NCI-H1417 treated with DMSO at 0.1 percent for 48 hours (cell line): ENCODE measurements at places on chromosomes 7 and 10.

DNA sequence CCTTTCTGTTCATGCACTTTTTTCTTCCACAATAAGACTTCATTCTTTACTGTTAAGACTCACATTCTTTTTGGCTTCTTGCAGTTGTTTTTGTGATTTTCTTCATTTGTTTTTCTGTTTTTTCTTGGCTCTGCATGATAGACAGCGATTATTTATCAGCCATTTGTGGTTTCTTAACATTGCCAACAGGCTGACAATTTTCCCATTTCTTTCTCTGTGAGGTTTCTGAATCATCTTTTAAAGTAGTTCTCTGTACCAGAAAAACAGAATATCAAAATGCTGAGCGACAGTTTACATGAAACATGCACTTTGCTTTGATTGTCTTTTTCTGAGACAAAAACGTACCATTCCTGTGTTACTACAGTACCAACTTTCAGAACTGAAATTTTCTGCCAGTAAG is 334.2 kb upstream of the MAGI2 start:
- DNase-seq, result no peak

GRCh38 chr10:114682532-114682931 is 24.5 kb upstream of the ABLIM1 start:
- DNase-seq, result no peak

GRCh38 chr7:108299251-108299973 is 156.8 kb downstream of the NRCAM start:
- no peak for DNase-seq

DNA sequence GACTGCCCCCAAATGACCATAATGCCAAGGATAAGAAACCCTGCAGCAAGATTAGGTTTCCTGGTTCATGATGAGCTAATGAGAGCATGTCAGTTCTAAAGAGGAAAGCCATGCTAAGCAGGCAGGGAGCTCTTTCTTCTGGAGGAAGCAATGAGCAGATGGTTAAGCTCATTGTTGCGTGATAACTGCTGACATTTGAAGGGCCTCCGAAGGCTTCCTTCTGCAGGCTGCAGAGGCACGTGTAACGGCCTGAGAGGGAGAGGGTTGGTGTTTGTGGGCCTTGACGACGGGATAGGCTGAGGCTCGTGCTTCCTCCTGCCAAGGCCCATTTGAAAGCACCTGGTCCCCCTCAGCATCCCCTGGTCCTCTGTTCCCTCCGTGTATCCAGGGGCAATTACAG is 63.5 kb upstream of the BTBD16 start:
- DNase-seq, result no peak

DNA sequence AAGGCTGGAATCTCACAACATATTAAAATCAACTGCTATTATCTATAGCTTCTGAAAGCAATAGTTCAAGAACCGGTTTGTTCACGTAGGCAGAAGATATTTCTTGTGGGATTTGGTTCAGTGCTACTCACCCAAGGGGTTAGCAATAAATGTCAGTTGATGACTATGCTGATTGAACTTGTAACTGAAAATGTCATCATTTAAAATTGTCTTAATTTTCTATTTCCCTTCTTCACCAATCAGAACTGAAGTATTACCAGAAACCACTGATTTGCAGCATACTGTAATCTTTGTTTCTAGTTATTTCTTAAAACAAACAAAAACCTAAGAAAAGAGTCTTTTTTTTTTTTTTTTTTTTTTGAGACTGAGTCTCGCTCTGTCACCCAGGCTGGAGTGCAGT is 46.1 kb downstream of the CPEB3 start:
- DNase-seq, result no peak

DNA sequence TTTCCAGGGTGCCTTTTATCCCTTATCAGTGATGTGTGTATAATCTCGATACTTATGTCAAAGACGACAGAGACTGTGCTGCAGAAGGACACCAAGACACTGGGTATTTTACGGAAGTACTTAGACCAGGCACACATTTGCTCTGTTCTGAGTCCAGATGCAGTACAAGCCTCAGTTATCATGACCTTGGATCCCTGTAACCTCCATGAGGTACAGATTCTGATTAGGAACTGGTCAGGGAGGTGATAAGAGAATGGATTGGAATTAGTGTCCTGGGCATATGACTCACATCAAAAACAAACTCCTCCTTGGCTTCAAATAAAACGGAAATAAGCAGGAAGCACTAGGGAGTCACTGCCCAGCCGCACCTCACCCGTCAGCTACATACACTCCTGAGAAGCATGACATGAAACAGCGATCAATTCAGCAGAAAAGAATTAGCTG is 146.5 kb downstream of the SFMBT2 start:
- DNase-seq, result no peak

DNA sequence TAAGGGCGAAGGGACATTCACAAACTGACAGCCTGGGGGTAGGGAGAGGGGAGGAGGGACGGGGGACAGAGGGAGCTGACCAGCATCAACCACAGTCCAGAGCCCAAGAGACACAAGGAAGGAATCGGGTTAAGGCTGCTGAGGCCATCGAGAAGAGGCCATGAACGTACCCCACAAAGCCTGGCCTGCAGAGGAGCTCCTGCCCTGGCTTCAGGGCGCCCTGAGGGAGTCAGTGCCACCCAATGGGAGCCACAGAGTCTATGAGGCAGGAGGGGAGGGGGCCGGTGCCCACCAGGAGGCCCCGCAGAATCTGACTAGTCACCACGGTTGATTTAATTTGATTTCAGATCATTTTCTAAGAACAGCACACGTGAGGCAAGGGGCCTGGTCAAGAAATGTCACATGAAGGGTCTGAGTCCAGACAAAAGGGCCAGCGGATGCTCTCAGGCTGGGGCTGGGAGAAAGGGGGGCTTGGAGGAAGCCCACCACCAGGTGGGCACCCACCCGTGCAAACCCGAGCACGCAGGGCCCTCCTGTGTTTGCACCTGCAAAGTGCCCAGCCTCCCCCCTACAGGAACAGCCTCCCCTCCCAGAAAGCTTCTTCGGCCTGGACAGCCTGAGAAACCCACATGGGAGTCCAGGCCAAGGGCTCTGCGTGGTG is 40.4 kb downstream of the CAMK2B start:
- no peak for DNase-seq

DNA sequence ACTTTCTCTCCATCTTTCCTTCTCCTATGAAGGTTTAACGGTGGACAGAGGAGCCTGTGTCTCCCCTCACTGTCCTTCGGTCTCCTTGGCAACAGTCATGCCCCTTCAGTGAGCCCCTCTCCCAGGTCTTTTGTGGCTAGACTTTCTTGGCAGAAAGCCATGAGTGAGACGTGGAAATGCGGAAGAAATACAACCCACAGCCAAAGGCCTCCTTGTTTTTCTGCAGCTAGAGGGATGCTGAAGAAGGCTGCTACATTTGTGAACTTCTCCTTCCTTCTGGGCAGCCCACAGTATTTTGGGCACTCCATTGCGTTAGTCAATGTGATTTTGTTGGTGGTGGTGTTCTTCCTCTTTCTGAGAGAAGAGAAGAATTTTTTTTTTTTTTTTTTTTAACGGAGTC is 333.7 kb upstream of the PODXL start:
- no peak for DNase-seq

DNA sequence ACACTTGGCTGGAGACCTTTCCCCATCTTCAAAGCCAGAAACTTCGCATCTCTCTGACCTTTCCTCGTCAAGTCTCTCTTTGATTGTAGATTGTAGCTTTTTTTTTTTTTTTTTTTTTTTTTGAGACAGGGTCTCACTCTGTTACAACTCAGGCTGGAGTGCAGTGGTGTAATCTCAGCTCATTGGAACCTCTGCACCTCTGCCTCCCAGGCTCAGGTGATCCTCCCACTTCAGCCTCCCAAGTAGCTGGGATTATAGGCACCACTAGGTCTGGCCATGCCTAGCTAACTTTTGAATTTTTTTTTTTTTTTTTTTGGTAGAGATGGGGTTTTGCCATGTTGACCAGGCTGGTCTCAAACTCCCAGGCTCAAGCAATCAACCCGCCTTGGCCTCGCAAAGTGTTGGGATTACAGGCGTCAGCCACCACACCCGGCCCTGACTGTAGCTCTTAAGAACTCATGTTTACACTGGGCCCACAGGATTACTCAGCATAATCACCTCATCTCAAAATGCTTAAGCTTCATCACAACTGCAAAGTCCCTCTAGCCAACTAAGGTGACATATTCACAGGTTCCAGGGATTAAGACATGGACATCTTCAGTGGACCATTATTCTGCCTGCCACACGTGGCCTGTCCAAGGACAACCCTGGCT is 11.7 kb downstream of the POLL start:
- no peak for DNase-seq

DNA sequence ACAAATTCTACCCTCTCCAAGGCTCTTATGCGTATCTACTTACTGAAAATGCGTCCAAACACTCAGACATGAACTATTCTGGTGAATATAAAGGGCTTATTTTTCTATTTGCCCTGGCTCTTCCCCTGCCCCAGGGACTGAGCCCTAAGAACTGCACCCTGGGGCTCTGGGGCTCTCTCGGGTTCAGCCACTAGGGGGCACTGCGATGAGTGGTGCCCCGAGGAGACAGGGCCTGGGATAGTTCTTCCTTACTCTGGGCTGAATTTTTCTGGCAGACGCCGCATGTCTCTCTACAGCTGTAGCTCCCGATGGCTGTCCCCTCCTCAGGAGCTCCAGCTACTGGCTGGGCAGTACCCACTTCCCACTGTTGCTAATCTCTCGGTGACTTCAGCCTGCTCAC is 30.8 kb upstream of the GSDME start:
- no peak for DNase-seq

DNA sequence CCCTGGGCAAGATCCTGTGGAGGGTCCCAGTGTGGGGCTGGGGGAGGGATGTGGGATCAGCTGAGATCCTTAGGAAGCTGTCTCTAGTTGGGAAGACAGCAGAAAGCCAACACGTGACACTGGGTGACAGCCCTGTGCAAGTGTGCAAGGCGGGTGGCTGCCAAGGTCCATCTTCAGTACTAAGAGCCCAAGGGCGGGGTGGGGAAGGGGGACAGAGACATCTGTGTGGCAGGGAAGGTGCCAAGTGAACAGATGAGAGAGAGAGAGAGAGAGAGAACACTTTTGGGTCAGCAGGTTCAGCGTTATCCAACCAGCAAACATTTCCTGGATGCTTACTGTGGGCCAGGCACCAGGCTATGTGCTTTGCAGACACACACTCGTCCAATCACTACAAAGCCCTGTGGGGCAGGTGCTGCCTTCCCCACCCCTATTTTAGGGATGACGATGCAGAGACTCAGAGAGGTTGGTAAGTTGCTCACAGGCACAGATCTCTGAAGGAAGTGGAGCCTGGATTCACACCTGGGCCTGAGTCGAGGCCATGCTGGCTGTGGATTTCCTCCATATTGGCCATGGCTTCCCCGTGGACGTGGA is 135.7 kb downstream of the GRK5 start:
- DNase-seq, result no peak

DNA sequence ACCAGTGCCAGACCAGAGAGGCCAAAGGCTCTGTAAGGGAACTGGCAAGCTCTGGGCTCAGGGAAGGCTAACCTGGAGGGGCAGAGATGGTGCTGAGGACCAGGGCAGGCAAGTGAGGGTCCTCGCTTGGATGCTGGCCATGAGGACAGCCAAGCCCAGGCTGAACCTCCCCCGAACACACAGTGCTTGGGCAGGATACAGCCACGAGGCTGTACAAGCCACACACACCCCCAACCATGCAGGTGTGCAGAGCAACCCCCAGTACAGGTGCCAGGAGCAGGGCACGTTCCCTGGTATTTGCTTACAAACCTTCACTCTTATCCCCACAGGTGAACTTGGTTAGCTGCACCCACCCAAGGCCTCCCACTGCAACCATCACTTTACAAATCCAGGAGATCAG is 185.7 kb downstream of the GRID1 start:
- no peak for DNase-seq
